Stimulated activated CD8-positive, alpha-beta memory T cell treated with anti-CD3 and anti-CD28 coated beads, Interleukin-2, amount 100 ng/mL, for 1 hour (primary cell): ENCODE measurements at places on chromosomes 7 and 10.

DNA sequence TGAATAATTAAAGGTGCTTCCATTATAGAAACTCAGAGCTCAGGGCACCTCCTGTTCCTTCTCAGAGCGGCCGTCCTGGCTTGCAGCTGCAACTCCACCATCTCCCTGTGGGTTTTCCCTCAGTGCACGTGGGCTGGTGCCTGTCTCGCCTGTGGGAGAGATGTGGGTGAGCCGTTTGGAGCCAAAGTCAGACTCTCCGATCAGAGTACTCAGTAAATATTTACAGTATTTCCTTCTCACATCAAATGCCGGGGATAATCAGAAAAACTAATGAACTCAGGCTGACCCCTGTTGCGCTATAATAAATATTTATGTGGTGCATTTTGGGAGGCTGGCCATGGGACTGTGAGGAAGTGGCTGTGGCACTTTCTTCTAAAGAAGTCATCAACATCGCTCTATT lies 155.8 kb upstream of the HABP2 start:
- no peak for DNase-seq

GRCh38 chr7:15199482-15199881 lies 296.9 kb upstream of the DGKB start:
- no peak for DNase-seq

- no peak for DNase-seq
Observed at GRCh38 chr10:49634069-49634660, 20.3 kb downstream of the CHAT start.

DNA sequence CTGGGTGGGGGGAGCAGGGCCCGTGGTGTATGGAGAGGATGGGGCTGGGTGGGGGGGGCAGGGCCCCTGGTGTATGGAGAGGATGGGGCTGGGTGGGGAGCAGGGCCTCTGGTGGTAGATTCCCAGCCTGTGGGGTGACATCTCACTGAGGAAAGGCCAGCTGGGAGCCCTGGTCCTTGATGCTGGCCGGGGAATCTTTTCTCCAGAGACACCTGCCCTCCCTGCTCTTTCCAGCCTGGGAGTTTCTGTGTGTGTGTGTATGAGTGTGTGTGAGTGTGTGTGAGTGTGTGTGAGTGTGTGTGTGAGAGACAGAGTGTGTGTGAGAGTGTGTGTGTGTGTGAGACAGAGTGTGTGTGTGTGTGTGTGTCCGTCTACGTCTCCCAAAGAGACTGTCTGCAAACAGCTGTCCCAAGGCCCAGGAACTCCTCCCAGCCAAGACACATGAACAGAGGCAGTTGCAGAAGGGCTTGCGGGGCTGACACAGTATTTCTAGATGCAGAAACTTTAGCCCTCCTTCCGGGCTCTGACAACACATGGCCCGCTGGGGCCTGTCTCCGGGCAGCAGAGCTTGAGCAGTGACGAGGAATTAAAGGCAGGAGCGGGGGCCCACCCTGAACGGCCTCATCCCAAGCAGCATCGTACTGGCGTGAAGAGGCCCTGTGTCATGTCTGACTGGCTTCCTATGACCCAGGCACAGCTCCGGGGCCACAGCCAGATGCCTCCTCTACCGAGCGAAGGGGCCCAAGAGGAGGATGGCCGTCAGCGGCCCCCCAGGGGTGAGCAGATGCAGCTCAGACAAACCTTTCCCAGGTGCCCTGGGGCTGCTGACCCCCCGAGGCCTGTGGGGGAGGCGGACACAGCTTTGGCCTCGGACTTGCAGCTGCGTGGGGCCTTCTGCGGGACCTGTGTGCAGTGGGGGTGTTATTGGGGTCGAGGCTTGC lies 24.3 kb downstream of the FAM20C start:
- no peak for DNase-seq

DNA sequence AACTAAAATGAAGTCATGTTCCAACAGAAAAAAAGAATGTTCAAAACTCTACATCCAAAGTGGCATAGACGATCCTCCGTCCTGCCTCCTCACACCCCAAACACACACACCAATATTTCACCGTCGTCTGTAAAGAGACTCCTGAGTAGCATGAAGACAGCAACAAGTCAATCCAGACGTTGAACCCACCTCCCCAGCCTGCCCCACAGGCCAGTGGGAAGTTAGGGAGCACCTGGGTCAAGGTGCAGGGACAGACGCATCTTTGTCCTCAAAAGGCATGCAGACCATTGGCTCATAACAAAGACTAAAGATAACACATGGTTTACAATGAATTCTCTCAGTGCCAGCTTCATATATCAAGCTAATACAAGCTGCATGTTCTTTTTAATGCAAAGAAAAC lies 396.5 kb downstream of the TCERG1L start:
- no peak for DNase-seq

- no peak for DNase-seq
Observed at GRCh38 chr7:120337308-120337907, 64.4 kb downstream of the KCND2 start.
